ENCODE measurements at places on chromosomes 4 and X.

- no peak for DNase-seq
Measured at GRCh38 chrX:132406106-132406505, 82.7 kb downstream of the MBNL3 start.

DNA sequence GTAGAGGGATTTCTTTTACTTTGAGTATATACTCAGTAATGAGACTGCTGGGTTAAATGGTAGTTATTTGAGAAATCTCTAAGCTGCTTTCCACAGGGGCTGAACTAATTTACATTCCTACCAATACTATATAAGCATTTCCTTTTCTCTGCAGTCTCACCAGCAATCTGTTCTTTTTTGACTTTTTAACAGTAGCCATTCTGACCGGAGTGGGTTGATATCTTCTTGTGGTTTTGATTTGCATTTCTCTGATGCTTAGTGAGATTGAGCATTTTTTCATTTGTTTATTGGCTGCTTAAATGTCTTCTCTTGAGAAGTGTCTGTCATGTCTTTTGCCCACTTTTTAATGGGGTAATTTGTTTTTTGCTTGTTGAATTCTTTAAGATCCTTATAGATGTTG lies 43.3 kb downstream of the SPCS3 start:
- DNase-seq, result no peak

DNA sequence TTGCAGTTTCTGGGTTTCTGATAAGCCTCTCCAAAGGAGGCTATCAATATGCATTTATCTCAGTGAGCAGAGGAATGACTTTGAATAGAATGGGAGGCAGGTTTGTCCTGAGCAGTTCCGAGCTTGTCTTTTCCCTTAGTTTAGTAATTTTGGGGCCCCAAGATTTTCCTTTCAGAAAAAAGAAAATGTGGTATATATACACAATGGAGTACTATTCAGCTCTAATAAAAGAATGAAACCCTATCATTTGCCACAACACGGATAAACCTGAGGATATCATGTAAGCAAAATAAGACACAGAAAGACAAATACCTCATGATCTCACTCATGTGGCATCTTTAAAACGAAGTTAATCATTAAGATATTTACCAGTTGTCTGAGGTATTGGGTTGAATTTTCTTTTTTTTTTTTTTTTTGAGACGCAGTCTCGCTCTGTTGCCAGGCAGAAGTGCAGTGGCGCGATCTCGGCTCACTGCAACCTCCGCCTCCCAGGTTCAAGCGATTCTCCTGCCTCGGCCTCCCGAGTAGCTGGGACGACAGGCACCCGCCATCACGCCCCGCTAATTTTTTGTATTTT lies 540 bp downstream of the ZNF721 start:
- DNase-seq, result no peak

- no peak for DNase-seq
Measured at GRCh38 chrX:38407126-38407525, 54.7 kb downstream of the OTC start.

DNA sequence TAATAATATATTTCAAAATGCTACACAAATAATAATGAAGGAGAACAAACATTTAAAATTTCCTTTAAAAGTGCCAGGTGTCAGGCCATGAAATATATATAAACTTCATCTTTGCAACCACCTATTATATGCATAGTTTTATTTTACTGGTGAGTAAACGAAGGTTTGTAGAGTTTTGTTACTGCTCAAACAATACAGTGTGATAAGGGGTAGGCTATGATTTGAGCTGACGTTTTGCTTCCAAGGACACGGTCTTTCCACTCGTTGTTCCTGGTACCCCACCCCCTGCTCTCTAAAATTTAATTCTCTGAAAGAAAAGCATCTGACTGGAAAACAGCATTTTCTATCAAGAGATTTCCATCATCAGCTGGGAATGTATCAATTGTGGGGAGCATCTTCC lies 27.2 kb upstream of the GPRIN3 start:
- DNase-seq, result no peak

- DNase-seq, result no peak
Measured at GRCh38 chr4:47752214-47752613, 85.7 kb downstream of the CORIN start.

DNA sequence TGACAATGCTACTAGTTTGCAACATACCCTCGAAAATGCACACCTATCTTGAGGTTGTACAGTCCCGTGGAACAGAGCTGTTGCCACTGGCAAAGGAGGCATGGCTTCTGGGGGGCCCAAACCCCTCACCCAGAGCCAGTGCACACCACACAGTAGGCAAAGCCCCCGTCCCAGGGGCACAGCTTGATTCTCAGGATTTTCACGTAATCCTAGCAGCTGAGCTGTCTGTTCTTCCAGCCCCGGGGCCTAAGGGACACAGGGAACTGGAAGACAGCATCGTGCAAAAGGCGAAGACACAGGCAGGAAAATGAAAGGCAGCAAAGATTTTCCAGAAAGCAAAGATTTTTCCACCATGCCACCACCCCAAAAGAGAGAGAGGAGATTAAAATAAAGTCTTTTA lies 77.2 kb downstream of the JAKMIP1 start:
- no peak for DNase-seq

DNA sequence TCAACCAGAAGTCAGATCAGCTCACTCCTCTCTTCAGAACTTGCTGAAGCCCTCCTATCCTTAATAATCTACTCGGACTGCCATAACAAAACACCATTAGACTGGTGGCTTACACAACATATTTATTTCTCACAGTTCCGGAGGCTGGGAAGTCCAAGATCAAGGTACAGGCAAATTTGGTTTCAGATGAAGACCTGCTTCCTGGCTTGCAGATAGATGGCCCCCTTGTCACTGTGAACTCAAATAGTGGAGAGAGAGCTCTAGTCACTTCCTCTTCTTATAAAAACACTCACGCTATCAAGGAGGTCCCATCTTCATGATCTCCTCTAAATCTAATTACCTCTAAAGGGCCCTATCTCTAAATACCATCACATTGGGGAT lies 125.1 kb downstream of the CAMK2D start:
- peak; percentile 74 for DNase-seq

DNA sequence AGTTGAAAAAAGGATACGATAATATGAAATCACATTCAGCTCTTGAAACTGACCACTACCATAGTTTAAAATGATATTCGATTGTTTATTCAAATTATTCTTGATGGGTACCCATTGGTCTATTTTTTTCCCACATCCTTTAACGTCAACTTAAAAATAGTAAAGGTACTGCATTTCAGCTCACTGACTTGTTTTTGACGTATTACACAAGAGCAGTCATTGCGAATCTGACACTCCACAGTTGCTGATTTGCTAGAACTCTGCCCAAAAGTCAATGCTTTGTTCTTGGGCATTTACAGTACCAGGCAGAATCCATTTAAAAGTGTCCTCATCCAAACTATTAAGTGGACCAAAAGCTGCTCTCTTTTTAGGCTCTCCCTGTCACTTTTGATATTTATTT lies 1.2 kb upstream of the PDS5A start:
- DNase-seq, result no peak

DNA sequence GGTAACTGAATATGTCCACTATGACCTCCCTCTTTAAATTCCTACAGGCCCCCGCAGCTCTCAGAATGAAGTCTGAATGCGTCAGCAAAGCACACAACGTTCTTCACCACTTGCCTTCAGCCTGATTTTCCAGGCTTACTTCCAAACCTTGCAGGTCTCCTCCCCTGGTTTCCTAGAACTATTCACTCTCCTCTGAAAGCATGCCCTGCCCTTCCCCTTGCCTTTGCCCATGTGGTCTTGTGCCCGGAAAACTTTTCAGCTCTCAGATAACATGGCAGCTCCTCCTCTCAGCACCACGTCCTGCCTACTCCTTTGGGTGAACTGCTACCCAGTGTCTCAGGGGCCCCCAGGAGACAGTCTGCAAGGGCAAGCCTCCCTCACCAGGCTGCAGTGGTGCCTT lies 268.5 kb upstream of the LDB2 start:
- no peak for DNase-seq

DNA sequence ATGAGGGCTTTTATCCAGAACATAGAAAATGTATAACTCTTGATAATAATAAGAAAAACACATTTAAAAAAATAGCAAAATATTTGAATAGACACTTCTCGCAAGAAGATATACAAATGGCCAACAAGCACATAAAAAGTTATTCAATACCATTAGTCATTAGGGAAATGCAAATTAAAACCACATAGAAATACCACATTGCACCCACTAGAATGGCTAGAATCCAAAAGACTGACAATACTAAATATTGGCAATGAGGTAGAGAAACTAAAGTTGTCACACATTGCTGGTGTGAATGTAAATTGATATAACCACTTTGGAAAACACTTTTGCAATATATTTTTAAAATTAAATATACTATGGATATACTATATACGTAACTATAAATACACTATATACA lies 754.3 kb upstream of the MAGEB2 start:
- no peak for DNase-seq

DNA sequence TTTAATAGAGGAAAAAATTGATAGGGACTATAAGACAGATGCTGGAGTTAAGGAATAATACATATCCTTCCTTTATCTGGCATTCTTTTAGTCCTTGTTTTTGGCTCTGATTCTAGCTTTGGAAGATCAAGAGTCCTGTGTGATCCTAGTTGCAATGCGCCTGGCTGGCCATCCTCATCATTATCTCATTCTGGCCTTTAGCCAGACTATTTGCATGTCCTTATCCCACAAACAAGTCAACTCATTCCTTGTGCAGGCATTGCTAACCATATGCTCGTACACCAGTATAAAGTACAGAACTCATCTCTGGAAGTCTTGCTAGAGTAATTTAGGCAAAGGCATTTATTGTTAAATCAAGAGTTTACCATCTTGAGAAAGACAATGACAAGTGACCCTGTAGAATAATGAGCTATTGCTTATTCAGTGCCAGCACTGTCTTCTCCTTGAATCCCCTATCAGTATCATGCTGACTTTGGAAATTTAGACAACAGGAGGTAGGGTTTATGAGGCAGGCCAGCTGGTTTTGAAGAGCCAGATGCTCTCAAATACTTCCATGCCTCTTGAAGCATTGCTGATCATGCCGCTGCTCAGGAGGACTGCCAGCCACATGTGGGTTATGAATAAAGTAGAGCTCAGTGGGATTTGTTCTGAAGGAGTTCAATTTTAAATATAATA lies 1730.3 kb upstream of the TENM3 start:
- DNase-seq, result no peak

DNA sequence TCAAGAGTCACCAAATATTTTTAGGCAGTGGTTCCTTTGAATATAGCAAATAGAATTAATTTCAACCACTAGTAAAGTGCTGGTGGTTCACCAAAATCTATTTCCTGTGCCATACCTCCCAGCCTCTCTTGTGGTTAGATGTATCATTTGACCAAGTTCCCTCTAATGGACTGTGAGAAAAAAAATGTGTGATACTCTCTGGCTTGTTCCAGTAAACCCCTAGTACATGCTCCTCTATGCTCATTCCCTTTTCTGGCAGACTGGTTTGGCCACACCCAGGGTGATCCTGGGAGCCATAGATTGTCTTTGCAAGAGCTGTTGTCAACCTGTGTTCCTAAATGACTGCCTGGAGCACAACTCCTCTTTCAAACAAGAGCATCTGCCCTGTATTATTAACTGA lies 109.5 kb downstream of the FRAS1 start:
- peak; percentile 52 for DNase-seq

DNA sequence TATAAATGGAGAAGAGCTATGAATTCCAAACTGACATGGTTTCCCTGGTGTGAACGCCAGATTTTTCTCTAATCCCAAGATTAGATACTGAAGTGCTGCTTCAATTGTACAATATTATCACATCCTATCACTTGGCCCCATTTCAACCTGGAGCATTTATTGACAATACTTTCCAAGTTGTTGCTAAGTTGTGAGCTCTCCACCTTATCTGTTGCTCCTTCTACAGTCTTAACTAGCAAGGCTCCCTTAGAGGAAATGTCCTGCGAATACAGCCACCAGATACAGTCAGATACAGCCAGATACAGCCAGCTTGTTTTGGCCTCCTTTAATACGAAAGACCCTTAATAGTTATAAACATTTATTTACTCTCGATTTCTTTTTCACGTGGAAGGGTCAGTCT lies 466.3 kb upstream of the FAM241A start:
- no peak for DNase-seq

- DNase-seq, result no peak
Measured at GRCh38 chr4:124862261-124862660, 149.7 kb upstream of the ANKRD50 start.

DNA sequence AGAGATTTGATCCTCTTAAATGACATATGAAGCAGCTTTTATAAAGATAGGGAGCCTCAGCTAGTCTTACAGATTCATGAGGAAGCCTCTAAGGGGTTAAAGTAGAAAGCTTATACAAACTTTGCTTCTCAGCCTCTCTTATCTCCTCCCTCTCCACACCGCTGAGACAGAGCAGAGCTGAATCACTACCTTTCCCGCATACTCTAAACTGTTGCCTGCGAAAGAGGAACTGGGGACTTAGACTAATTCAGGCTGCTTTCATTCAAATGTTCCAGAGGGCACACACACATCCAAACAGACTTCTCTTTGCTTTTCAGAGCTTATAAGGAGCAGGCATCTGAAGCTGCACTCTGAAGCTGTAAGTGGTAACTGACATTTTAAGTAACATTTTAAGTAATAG lies at the start of gene SERTM2:
TSS of gene SERTM2 (plus strand) at position 169 of the 400 bp plus-strand sequence. CDS start 7,213 bp downstream, outside the sequence.
- DNase-seq, result peak; percentile 72

GRCh38 chr4:89109841-89110540 lies 1.3 kb upstream of the TIGD2 start:
- DNase-seq, result no peak

- no peak for DNase-seq
Measured at GRCh38 chr4:141797966-141798365, 161.6 kb downstream of the IL15 start.

GRCh38 chrX:69357317-69357716 lies 146.8 kb upstream of the NALF2 start:
- DNase-seq, result no peak

- no peak for DNase-seq
Measured at GRCh38 chrX:133699023-133699728, 283.9 kb upstream of the GPC4 start.

DNA sequence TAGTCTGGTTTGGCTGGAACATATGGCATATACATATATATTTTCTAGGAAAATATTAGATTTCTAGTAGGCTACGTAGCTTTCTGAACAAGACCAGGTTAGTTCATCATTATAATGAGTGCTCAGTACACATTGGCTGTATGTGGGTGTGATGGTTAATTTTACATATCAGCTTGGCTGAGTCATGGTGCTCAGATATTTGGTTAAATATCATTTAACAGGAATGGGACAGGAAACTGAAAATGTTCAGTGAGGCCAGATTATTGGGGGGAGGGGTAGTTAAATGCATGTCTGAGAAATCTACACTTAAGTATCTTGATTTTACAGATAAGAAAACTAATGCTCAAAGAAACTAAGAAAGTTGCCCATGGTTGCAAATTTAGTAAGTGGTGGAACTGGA lies 160.1 kb downstream of the RBMX2 start:
- no peak for DNase-seq

- no peak for DNase-seq
Measured at GRCh38 chrX:123625477-123625876, 107.4 kb downstream of the THOC2 start.

- no peak for DNase-seq
Measured at GRCh38 chrX:144730471-144730870, 516.8 kb upstream of the SPANXN1 start.
